ENCODE measurements at places on chromosomes 12 and 14.

DNA sequence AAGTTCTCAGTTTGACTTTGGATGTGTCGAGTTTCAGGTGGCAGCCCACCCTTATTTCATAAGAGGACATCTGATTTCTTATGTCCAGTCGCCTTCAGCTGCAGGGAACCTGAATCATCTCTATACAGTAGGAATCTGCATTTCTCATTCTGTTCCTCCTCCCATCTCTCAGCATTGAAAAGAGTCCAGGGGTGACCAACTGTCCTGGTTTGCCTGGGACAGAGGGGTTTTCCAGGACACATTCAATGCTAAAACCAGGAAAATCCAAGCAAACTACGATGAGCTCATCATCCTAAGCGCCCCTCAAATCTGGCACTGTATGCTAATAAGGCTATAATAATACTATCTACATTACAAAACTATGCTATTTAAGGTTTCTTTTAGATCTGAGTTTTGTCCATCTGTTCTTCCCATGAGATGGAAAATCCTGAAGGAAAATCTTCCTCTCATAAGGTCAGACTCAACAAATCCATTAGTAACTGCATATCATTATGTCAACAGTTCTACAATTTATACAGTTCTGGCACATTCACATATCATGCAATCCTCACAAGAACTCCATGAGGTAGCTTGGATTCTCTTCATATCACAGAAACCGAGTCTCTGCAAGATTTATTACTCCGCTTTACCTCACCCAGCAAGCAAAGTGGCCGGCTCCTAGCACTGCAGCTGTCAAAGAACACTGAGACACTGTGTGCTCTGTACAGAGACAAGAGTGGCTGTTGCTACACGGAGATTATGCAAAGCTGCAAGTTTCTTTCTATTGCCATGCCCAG, 15.6 kb upstream of the CALM1 start:
- DNase-seq, result no peak

DNA sequence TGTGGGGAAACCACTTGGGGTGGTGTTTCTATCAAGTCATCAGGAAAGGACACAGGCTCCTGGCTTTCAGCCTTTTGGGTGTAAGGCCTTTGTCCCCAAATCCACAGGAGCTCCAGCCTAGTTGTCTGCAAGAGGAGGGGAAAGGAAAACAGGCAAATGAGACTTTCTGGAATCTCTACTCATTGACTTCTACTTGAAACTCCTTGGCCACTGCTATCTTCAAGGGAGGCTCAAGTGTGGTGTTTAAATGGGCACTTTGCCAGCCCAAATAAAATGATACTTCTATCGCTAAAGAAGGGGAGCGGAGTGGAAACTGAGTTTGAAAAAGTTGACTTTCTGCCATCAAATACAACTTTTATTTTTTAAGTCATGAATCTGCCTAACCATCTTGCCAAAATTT, 445.9 kb upstream of the RGS6 start:
- DNase-seq, result no peak

DNA sequence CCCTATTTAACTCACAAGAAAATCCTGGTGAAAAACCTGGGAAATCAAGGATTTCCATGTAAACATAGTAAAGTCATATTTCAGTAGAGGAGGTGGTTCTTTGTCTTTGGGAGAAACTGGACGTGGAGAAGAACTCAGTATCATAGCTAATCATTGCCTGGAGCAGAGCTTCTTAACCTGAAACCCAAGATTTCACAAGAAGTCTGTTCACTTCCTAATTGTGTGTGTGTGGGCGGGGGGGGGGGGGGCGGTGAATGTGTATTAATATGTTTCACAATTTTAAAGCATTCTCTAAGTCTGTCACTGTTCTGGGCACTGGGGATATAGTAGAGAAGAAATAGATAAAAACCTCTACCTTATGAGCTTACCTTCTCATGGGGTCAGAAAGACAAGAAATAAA, 96.7 kb upstream of the PPP4R3A start:
- peak; percentile 0 for DNase-seq

DNA sequence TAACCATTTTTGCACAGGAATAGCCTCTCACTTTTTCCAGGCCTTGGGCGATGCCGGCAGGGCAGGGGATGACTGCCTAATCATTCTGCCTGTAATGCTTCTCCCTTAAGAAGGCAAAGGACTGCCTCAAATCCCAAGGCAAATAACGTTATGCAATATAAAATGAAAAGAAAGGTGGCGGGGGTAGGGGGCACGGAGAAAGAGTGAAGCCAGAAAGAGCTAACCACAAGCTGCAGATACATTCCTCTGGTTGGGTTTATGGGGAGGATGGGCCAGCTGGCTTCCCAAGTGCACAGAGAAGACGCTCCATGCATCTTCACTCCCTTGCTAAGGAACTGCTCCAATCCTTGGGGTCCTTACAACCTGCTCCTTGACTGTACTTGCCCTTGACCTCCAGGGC, 229.5 kb downstream of the FOXN3 start:
- DNase-seq, result no peak

- no peak for DNase-seq
These were observed 21.1 kb upstream of the CERS5 start for GRCh38 chr12:50188241-50188781.

DNA sequence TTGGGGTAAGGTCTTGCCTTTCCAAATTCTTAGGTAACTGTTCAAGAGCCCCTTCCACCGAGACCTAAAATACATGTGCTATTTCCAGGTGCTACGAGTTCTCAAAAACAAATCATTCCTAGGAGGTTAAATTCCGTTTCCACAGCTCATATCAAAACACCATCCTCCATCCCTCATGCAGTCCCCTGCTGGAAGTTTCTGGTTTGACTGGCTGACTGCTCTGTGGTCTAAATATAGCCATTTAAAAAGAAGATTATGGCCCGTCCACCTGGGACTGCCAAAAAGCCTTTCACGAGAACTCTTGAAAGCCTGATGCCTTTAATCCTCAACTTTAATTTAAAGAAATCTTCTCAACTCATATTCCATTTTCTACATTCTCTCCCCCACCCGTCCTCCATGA, 201.5 kb upstream of the MYL2 start:
- DNase-seq, result no peak

DNA sequence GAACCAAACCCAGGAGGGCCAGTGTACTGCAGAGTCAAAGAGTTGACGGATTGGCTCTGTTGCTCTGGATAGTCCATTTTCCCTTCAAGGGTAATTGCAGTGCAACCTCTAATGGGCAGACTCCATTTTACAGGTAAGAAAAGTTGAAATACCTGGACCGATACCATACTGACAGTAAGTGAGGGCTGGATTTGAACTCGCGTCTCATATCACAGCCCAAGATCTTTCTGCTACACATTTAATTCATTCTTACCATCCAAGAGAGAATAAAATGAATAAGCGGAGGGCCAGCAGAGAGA, 356 bp upstream of the ZC3H14 start:
- no peak for DNase-seq

DNA sequence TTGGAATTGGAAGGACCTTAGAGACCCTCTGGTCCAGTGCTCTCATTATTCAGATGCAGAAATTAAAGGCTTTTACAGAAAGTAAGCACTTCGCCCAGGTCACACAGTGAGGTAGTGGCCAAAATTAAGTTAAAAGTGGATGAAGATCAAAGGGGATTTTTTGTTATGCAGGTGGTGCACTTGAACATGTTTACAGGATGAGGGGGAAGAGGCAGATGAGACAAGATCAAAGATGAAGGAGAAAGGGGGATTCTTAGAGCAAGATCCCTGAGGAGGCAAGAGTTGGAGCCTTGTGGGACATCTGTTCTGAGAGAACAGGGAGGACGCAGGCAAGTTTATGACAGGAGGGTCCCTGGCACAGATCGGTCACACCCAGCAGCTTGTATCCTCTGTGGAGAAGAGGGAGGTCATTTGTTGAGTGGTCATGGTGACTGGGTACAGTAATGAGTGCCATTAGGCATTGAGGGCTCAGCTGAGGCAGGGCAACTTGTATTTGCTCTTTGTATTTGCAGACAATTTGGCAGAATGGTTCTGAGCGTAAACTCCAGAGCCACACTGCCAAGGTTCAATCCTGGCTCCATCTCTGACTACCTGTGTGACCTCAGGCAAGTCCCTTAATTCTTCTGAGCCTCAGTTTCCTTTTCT, 84.0 kb downstream of the BORCS5 start:
- no peak for DNase-seq

- no peak for DNase-seq
These were observed 1.2 kb downstream of the PELI2 start for GRCh38 chr14:56119201-56119981.

DNA sequence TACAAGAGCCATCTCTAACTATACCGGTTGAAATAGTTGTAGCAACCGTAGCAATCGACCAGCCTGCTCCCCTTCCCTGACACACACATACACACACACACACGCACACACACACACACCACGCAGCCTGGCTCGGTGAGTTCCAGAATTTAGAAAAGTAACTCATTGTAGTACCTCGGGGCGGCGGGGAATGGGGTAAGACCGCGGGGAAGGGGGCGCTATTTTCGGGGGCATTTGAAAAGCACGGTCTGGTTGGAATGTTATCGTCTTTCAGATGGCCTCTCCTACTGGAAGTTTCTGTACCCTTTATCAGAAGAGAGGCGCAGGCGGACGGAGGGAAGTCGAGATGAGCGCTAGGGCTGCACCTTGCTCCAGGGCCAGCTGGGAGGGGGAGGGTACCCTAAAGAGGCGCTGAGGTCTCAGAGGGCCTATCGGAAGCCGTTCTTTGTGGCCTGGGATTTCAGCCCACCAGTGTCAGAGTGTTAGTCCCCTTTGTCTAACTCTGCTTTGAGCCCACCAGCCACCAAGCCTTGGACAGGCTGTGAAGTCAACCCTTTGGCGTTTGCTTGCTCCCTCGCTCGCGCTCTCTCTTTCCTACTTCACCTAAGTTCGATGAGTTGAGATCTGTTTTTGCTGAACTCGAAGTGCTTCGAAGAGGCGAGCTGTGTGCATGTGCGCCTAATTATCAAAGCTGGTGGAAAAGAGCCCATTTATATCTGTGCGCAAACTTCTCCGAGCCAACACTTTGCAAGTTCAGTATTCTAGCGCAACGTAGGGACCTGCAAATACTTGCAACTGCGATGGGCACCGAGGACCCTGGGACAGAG, 837 bp downstream of the COL2A1 start:
- no peak for DNase-seq

DNA sequence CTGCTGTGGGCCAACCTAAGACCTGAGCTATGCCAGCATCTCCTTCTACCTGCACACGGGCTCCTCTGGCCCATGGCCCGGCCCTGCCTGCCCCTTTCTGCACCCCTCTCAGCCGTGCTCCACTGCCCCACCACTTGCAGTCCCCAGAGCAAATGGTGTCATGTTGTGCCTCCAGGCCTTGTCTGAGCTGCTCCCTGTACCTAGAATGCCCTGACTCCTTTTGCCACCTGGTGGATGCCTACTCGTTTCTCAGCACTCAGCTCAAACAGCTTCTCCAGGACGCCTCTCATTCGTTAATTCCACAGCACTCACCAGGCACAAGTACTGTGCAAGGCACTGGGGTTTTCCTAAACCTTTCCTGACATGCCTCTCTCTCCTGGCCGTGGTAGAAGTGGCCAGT, 63.2 kb upstream of the PNMA1 start:
- no peak for DNase-seq

DNA sequence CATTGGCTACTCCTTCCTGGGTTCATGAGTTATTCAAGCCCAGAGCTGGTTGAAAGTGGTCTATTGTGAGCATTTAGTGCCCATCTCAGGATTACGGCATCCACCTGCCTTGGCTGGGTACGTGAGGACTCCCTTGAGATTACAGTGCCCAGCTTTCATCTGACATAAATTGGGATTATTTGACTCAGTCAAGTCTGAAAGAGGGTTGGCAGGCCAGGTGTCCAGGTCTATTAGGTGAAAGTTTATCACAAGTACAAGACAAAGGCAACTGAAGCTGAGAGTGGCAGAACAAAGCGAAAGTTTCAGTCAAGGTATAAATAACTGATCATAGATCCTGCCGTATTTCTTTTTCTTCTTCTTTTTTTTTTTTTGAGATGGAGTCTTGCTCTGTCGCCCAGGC, 84.6 kb upstream of the ATF7IP start:
- DNase-seq, result no peak

GRCh38 chr12:111362687-111363475, 6.0 kb downstream of the PHETA1 start:
- DNase-seq, result no peak

DNA sequence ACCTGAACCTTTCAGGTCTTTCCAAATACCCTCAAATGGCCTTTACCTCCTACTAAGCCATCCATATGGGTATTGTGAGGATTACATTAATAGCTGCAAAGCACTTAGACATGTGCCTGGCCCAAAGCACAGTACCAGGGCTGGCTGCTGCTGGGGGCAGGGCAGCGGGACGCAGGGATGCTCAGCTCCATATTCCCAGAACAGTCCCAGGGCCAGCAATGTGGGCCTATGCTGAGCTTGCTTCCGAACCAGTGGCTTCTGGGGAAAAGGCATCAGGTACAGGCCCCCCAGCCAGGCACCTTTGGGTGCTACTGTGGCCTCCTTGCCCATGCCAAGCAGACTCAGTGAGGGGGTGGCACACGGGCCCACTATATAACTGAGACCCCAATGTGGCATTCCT, 10.4 kb downstream of the ACTN1 start:
- no peak for DNase-seq

DNA sequence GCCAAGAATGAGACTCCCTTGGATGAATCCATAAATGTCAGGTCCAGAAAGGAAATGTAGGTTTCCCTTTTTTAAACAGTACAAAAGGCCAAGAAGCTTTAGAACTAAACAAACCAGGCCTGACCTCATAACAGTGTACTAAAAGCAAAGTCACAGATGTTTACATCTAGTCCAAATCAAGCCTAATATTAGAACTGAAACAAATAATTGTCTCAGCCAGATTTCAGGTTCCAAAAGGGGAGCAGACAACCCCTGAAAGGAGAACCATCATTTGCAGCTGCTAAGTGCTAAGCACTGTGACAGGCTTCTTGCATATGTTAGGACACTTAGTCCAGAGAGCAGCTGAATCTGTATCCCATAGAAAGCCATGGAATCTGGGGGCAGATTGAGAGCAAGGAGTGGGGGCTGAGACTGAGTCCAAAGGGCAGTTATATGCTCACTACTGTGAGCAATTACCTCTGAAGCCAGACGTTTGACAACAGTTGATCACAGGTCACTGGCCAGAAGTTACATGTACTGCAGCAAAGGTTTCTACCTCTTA, 90.1 kb downstream of the STXBP6 start:
- no peak for DNase-seq

GRCh38 chr12:96352161-96352835, 47.9 kb downstream of the CDK17 start:
- no peak for DNase-seq

- no peak for DNase-seq
These were observed 776 bp downstream of the RDH5 start for GRCh38 chr12:55720894-55721444.

- DNase-seq, result no peak
These were observed 82.1 kb upstream of the FERMT2 start for GRCh38 chr14:53032838-53033390.

DNA sequence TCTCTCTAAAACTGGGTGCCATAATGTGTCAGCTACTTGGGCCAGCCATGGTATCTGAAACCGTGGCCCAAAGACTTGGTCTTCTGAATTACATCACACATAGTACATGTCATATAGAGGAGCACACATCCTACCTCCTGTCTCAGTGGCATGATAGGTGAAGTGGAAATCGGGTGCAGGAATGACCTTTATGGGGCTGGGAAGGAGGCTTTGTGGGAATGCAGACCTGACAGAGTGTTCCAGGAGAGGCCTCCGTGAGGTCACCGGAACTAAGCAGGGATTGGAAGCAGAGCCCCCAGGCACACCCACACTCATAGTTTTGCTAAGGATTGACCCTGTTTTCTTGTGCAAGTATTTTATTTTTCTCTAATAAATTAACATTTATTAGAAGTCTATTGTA, 82.6 kb downstream of the NTF3 start:
- no peak for DNase-seq
